Dermis blood vessel endothelial cell (primary cell): ENCODE measurements at places on chromosomes 1 and 21. TPM values are rescaled to one million over a fixed set of nuclear protein-coding genes. Genes with fewer than 3 reads are reported as not detected.

The KRTAP8-1 gene
- total RNA-seq, result not detected in 2 replicates

The KLF17 gene
- not detected in 2 replicates for total RNA-seq

The AKIRIN1 gene
- 40.3 and 52.0 TPM in 2 replicates for total RNA-seq

The MAP10 gene
- 1.2 and 1.7 TPM in 2 replicates for total RNA-seq

The RXFP4 gene
- 0.19 TPM in 1 of 2 replicates, not detected in the other for total RNA-seq

The NBPF10 gene
- total RNA-seq, result 0.28 and 0.34 TPM in 2 replicates

The TMEM51 gene
- 10.0 and 10.2 TPM in 2 replicates for total RNA-seq
